ENCODE measurements at places on chromosomes 7 and 10.

DNA sequence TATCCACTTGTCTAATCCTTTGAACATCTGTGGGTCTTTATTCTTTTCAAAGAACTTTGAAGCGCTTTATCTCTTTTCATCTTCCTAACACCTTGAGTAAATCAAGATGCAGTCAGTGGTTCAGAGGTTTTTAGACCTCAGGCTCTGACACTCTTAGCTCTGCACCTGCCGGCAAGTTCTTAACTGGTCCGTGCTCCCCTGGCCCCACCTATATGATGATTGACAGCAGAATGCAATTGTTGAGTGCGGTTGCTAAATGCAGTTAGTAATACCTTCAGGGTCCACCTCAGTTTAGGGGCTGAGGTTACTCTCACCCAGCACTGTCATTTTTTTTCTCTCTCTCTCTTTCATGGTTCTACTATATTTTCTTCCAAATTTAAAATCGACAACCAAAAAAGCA, 854.2 kb upstream of the AUTS2 start:
- no peak for DNase-seq

DNA sequence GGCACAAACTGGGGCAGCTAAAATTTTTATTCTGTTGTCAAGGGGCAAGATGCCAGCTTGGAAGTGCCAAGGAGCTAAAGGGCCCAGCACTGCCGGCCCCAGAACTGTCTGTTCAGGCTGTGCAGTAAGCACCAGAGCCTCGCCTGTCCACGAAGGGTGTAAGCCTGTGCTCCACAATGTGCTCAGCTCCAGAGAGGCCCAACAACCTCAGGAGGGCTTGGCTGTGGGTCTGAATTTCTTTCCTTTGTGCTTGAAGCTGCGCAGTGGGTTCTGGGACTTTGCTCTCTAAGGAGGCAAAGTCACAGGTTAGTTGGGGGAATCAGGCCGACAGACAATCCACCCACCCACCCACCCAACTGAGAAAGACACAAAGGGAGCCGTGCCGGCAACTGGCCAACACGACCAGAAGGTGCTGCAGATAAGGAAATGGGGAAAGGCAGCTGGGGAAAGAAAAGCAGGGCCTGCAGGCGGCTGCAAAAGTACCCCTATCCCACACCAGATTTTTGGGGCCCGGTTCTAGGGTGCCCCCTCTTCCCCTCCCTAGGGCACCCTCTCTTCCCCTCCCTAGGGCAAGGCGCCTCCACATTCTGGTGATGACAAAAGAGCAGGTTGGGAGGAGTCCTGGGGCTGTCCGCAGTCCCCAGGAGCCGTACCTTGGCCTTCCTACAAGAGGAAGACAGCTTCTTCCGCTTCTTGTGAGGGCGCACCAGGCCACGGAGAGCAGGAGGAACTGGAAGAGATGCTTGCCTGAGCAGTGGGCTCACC, 7.7 kb downstream of the DDX56 start:
- DNase-seq = no peak

DNA sequence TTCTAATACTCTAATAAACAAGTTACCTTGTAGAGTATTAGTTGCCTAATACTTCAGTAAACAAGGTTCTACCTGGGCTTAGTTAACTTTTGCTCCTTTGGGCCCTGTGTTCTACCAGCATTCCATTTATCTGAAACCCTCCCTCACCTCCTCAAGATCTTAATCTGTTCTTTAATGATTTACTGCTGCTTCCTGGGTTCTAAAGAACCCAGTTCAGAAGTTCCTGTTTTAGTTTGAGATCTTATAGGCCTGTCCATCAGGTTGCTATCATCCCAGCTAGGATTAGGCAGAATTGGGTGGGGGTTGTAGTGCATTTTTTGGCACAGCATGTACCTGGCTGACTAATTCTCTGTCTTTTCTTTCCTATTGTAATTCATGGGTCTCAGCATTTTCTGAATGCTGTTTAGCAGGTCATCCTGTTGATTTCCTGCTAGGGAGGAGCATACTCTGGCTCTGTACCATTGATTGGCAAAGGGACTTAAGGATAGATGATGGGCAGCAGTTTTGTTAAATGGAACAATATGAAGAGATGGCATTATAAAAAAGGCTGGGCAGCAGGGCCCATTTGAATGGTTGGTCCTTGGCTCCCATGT, 53.7 kb upstream of the TMEM248 start:
- no peak for DNase-seq

- DNase-seq = no peak
Observed at GRCh38 chr10:44281662-44282061, 103.2 kb downstream of the CXCL12 start.

DNA sequence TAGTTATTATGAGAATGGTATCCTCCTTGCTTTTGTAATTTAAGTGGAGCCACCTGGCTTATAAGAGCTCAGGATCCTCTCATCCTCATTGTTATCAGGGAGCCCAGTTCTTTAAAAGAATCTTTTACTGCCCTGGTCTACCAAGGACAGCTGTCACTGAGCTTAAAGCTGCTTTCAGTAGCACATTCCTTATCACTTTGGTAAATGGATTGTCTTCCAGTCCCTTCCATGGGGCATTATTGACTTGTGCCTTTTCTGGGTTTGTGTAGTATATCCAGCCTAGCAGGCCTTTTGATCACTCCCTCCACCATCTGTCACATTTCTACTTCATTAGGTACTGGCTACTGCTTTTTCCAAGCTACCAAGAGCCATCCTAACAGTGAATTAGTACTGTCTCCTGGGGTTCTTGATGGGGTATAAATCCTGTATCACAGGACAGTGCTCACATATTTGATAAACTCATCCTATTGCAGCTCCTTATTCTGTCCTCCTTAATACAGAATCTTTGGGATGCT, 208.9 kb downstream of the TMEM26 start:
- DNase-seq = no peak

GRCh38 chr7:149820622-149821190, 17.5 kb upstream of the ZNF862 start:
- DNase-seq = no peak

- peak; percentile 1 for DNase-seq
Observed at GRCh38 chr7:110607050-110607857, 483.7 kb upstream of the LRRN3 start.

DNA sequence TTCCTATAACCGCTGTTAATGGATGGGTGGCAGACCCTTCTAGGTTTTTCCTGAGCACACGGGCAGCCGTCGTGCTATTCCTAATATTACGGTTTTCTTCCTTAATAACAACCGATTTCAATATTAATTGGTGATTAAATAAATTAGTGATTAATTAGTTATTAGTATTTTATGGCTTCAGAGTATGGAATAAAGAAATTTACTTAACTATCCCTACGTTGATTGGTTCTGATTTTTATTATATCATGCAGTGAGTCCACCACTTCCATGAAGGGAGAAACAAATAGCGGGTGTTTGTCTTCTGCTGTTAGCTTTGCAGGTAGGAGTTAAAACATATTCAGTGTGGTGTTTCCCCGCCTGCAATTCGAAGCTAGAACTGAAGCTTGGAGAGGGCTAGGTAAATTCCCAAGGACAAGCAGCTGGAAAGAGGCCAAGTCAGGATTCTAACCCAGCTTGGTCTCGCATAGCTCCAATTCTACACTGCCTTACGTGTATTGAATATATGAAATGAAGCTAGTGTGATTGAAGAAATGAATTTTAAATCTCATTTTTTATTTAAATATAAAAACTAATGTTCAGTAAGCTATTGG, 928 bp upstream of the CSTF2T start:
- no peak for DNase-seq

DNA sequence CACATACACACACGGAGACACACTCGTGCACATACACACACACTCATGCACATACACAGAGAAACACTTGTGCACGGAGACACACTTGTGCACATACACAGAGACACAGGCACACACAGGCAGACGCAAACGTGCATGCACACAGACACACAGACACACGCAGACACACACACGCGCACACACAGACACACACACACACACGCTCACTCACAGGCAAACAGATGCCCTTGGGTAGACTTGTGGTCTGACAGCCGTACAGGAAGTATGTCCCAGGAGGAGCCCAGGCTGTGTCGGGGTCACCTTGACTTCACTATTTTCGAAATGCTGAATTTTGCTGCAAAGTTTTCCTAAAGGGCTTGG, 538.0 kb downstream of the DNAJB6 start:
- no peak for DNase-seq

- DNase-seq = no peak
Observed at GRCh38 chr7:116455009-116455408, 44.5 kb upstream of the CAV2 start.

- DNase-seq = no peak
Observed at GRCh38 chr7:150953061-150953997, 24.8 kb downstream of the KCNH2 start.

GRCh38 chr7:27944643-27945042, 204.7 kb downstream of the TAX1BP1 start:
- no peak for DNase-seq

GRCh38 chr7:77202481-77202976, 2.9 kb upstream of the FGL2 start:
- no peak for DNase-seq

DNA sequence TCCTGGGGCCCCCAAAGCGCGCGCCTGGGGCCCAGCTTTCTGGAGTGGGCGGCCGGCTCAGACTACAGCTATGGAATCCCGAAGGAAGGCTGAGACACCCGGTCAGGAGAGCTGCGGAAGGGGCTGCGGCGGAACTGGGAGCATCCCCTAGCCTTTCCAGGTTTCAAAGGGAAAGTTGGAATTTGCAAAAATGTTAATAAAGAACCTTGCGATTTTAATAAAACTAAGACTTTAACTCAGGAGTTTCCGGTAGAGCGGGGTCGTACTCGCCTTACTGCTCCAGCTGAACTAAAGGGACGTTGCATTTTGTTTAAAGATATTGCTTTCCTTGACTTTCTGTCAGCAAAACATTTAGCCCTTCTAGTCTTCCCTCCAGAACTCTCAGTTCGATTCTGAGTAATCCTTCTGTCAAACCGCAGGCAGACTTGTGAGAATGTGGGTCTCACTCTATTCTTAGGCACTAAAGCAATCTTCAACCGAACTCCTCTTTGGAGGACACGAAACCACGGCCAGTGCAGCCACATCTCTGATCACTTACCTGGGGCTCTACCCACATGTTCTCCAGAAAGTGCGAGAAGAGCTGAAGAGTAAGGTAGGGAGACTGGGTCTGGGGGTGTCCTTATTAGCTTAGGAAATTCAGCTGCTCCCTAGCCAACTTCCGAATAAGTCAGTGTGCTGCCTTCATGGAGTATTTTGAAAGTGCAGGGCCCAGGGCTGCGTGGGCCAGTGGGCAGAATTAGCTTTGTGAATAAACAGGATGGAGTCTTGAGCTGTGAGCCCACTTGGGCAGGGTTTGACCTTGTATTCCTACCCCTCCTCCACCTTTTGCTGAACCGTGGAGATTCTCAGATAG, 1.9 kb downstream of the CYP26A1 start:
- no peak for DNase-seq

DNA sequence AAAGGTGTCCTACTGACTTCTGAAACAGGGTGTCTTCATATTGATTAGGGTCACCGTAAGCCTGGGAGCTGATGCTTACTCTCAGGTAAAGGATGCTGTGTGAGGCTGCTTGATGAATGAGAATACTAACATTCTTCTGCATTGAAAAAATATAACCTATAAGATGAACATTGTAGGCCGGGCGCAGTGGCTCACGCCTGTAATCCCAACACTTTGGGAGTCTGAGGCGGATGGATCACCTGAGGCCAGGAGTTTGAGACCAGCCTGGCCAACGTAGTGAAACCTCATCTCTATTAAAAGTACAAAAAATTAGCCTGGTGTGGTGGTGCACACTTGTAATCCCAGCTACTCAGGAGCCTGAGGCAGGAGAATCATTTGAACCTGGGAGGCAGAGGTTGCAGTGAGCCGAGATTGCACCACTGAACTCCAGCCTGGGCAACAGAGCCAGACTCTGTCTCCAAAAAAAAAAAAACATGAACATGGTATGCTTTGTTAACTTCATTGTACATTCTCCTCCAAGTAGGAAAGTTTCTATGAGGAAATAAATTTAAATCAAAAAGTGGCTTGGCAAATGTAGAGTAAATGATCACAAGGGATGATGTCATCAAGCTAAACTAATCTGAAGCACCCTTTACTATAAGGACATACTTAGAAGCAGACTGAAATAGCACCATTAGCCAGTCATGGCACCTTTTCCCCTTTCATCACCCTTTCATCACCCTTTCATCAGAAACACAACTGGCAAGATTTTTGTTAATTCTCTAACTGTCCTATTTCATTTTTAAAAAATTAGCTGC, 1.5 kb upstream of the BRAF start:
- no peak for DNase-seq

- DNase-seq = no peak
Observed at GRCh38 chr10:43852149-43852548, 203.5 kb upstream of the ZNF32 start.

DNA sequence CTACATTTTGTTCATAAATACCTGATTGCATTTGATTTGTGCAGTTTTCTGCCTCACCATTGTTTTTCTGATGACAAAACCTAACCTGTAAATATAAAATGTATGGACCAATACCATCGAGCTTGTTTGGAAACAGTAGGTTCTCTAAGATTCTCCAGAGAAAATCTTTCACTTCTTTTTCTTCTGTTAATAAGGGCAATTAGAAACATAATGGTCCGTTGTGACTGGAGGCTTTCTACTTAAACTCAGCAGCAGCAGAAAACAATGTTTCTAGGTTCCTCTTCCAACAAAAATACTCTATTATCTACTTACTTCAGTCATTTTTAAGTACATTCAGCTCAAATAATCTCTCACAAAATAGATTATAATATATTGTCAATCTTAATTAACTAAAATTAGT, 601.5 kb downstream of the PHTF2 start:
- no peak for DNase-seq

DNA sequence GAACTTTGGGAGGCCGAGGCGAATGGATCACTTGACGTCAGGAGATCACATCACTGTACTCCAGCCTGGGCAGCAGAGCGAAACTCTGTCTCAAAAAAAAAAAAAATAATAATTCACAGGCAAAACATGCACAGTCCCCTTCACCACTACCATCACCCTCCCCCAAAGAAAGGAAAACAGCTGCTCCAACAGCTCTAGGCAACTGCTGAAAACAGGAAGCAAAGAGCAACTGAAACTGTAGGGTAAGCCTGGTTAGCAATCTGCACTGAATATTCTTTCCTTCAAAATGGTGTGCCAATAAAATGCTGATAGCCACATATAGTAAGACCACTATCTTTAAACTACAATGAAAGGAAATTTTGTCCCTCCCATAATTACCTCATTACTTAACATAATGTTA, 11.8 kb downstream of the NT5C2 start:
- no peak for DNase-seq

DNA sequence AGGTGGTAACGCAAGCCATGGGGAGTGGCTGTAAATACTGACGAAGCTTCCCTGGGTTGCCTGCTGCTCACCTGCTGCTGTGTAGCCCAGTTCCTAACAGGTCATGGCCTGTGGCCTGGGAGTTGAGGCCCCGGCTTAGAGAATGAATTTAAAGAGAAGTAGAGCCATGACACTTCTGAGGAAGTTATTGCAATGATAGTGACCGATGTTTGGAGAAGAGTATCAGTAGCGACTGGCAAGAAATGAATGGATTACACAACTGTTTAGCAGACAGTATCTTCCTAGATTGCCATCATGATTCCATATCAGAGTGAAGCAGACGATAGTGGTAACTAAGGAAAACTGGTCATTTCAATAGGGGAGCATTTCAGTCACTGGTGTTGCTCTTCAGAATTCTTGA, 249.6 kb downstream of the PLXDC2 start:
- DNase-seq = no peak

All from T-helper 1 cell (primary cell).